ENCODE measurements at places on chromosomes 1 and 21. TPM values are rescaled to one million over a fixed set of nuclear protein-coding genes. Genes with fewer than 3 reads are reported as not detected.

The U2AF1 gene
- polyA plus RNA-seq, result 2.5 TPM

The EXO1 gene
- 2.2 TPM for polyA plus RNA-seq

The RHEX gene
- polyA plus RNA-seq, result not detected

The ADAMTSL4 gene
- not detected for polyA plus RNA-seq

The SPATA46 gene
- not detected for polyA plus RNA-seq

The CFHR3 gene
- not detected for polyA plus RNA-seq

The HRNR gene
- not detected for polyA plus RNA-seq

The KANK4 gene
- polyA plus RNA-seq, result not detected

The CD52 gene
- polyA plus RNA-seq, result 2.4 TPM

Measured in Purkinje cell (primary cell).